ENCODE measurements at places on chromosomes 11 and 22.

- DNase-seq: peak; percentile 45
Measured at GRCh38 chr11:116276051-116277044, 496.4 kb downstream of the BUD13 start.

- DNase-seq: no peak
Measured at GRCh38 chr11:123576501-123576900, 77.9 kb downstream of the SCN3B start.

DNA sequence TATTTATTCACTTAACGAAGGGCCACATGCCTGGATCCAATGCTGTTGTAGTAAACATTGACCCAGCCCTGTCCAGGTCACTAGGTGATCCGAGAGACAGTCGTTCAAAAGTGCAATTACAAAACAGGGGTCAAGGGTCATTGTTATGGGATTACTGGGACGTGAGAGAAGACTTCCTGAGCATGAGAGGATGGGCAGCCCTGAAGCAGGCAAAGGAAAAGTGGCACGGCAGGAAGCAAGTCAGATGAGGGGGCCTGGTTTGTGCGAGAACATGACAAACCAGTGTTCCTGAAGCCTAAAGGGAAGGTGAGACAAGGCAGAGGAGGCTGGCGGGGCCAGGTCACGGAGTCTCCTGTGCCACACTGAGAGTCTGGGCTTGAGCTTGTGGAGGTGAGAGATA lies 15.8 kb upstream of the MMP20 start:
- DNase-seq: no peak

DNA sequence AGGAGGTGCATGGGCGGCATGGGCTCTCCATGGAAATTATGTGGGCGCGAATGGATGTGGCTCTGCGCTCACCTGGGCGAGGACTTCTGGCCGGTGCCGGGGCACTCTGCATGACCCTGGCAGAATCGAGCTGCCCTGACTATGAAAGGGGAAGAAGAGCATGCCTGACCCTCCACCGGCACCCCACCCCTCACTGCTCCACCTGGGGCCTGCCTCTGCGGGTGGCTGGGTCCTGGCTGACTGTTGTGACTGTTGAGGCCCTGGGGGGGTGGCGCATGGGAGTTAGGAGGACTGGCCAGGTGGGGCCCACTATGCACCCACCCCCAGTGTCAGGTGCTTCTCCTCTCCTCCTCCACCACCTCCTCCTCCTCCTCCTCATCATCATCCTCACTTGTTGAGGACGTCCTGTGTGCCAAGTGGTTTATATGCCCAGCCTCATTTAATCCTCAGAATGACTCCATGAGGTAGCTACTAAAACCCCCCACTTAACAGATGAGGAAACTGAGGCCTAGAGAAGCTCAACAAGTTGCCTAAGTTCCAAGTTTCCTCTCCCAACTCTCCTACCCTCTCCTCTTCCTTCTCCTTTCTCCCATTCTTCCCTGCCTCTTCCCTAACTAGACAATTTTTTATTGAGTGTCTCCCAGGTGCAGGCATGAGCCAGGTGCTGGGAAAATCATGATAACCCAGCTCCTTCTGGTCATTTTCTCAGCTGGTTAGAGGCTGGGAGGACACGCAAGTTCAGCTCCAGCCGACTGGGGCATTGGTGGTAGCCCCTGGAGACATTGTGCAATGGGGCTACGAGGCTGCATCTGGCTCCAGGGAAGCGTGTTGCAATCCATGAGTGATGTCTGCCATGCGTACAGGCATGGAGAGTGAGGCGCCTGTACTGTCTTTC lies 2.3 kb downstream of the MYEOV start:
- DNase-seq: no peak

DNA sequence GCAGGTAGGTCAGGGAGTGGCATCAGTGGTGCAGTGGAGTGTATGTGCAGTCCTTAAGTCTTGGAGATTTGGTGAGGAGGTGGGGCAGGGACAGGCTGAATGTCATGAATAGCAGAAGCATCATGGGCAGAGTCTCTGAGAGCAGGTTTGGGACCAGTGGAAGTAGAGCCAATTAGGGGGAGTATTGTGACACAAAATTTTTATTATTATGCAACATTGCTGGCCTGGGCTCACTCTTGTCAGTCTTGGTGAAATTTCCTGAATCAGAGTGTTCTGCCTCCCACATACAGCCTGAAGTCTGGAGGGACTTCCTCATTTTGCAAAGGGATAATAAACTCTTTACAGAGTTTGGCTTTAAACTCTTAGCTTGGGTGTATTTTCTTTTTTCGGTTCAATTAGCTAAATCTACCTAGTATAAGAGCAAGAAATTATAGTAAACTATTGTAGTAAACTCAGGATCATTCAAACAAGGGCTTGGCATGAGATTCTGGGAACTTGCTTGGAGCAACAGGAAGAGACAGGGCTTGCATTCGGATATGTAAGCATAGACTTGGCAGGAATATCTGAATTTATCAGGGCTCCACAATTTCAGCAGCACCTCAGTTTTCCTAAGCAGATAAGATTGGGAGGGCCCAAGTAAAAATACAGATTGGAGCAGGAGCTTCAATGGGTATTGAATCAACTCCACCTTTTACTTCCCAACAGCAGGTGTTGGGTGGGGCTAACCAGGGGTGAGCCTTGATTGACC lies 67.7 kb downstream of the FDX1 start:
- no peak for DNase-seq

DNA sequence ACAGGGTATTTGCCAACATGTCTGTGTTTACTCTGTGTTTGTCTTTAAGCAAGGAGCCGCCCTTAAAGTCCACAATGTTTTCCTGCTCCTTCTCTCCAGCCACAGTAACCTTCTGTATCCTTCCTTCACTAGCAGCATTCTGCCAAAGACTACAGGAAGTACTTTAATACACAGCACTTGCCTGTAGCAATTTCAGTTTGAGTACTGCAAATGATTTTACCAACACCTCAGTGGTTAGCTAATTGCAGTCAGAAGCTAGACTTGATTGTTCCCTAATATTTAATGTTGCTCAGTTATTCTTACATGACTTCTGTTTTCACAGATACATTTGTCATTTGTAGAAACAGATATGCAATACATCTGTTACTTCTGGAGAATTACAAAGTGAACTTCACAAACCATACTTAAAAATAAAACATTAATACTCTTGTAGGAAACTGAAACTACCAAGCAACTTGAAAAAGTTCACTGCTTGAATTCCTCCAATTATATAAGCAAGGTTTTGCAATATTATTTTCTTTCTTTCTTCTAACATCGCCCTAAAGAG lies 69.1 kb downstream of the FCHSD2 start:
- DNase-seq: no peak

GRCh38 chr11:36010010-36010740 lies 66.3 kb downstream of the LDLRAD3 start:
- DNase-seq: no peak

DNA sequence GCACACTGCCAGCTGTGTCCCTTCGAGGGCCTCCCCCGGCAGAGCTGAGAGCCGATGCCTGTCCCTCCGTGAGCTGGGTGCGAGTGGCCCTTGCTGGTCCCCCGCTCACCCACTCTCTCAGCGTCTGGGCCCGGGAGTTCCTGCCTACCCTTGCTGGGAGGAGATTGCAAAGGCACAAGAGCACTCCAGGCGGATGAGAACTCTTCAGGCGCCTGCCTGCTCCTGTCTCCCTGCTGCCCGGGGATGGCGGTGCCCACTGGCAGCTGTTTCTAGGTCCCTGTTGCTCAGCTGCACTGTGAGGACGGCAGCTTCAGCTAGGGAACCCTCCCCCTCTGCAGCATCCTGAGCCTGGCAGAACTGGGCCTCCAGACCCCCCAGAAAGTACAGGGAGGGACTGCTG lies 61.1 kb downstream of the FLRT1 start:
- DNase-seq: no peak

DNA sequence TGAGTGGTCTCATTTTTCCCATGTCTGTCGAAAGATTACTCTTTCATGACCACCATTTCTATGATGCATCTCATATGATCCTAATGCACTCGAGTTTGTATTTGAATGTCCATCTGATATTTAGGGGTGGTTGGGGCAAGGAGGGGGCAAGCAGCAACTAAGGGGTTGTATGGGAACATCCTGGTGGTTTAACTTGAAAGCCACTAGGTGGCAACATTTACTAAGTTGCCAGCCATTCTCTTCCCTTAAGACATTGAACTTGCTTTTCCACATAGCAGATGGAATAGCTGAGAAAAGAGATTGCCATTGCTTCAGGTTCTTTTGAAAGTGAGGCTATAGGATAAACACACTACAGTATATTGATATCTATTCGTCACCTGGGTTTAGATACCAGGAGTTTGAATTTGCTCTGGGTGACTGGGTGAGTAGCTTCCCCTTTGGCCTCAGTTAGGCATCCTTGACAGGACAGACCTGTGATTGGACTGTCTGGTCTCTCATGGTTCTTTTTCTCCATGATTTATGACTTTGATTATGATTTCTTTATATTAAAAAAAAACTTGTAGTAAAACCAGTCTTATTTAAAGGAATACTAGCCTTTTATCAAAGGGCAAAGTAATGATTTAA lies 32.4 kb downstream of the NF2 start:
- DNase-seq: no peak

DNA sequence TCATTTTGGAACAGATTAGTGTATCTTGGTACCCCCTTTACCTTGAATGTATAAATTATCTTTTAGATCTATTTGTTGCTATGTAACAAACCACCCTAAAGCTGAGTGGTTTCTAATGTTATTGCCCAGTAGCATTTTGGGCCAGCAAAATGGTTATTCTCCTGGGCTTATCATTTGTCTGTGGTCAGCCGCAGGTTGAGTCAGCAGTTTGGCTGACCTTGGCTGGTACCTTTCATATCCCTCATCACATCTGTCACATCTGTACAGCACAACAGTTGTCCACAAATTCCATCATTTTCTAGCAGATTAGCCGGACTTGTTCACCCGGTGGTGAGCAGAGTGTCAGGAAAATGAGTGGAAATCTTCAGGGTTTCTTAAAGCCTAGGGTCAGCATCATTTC lies 588.5 kb upstream of the ARHGAP42 start:
- no peak for DNase-seq

DNA sequence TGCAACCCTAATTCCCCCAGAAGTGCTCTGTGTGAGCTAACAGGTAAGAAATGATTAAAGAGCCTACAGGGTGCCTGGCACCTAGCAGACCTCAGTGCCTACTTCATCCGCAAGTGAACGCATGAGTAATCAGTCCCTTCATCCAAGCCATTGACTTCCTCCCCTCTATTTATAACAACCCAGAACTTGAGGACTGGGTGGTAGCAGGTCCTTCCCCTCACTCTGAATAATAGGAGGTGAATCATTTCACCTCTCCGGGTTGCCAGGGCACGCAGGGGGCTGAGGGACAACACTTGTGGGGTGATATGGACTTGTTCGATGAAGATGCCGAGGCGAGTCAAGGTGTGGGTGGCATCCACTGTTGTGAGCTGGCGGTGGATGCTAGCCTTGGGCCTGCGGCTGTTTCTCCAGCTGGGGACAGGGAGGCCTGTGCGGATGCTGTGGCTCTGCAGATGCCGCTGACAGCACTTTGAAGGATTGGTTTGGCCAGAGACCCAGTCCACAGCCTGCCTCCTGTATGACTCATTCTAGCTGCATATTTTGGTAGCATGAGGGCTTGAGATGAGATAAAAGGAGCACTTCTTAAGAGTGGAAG lies 11.7 kb upstream of the SORL1-AS1 start:
- DNase-seq: peak; percentile 66

DNA sequence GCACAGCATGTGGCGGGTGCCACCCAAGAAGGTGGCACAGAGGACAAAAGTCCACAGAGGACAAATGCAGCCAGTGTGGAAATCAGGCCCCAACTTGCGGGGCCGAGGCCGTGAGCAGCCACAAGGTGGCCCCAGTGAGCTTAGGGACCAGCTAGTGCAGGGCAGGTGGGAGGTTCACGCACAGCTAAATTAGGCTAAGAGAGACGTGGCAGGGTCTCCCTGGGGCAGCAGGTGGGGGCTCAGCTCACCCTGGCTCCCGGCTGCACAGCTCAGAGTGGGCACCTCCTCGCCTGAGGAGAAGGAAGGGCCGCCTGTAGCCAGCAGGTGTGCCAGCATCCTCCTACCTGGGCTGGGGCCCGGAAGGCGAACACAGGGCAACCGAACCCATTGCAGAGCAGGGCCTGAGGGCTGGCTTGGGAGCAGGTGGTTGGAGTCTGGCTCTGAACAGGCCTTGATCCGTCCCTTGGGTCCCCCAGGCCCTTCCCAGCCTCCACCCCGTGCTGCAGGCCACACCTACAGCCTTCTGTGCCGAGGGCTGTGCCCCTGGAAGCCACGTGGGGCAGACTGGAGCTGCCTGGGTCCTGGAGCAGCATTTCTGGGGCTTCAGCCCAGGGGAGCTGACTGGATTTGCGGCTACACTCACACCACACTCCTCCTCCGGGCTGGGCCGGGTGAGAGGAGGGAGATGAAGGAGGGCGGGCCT lies 26.1 kb upstream of the CELSR1 start:
- DNase-seq: peak; percentile 80

GRCh38 chr11:56917708-56918400 lies 70.9 kb upstream of the OR5AK2 start:
- no peak for DNase-seq

DNA sequence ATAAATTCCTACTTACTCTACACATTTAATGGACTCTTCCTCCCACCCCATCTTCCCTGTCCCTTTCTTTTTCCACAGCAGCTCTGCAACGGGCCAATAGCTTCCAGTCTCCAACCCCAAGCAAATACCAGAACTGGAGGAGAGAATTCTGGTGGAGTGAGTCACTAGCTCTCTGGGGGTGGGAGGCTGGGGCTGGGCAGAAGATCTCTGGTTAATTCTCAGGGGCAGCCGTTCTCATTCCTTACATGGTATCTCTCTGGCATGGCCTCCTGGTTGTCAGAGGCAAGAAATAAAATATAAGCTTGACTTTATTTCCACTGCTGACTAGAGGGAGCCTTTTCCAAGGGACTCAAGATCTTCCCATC lies 90.4 kb upstream of the PARVA start:
- DNase-seq: no peak

All from activated T-cell treated with anti-CD3 and anti-CD28 coated beads for 4 hours (primary cell).